ENCODE measurements at places on chromosomes 3 and 15. TPM values are rescaled to one million over a fixed set of nuclear protein-coding genes. Genes with fewer than 3 reads are reported as not detected.
A peak's percentile ranks its signal among the peaks of the same experiment; 100 is the strongest.

GRCh38 chr15:70420948-70421482 lies 323.3 kb upstream of the TLE3 start:
- no peaks in the 10 kb centered on the region for H3K27me3 ChIP-seq
- H3K4me3 ChIP-seq, result no peak overlapping the region
- no peak for DNase-seq
- H3K27ac ChIP-seq, result no peak overlapping the region
- H3K4me1 ChIP-seq, result no peaks in the 10 kb centered on the region
- H3K36me3 ChIP-seq, result no peaks in the 10 kb centered on the region

- DNase-seq, result no peak
- H3K27ac ChIP-seq, result no peak overlapping the region
- H3K4me3 ChIP-seq, result no peak overlapping the region
- H3K27me3 ChIP-seq, result no peaks in the 10 kb centered on the region
- no peaks in the 10 kb centered on the region for H3K36me3 ChIP-seq
- H3K4me1 ChIP-seq, result no peaks in the 10 kb centered on the region
These were observed 203.8 kb upstream of the ATP10A start for GRCh38 chr15:26066896-26067295.

Gene LRRN1
- 0.53 TPM for total RNA-seq

GRCh38 chr15:47577461-47577860 lies 139.8 kb upstream of the SEMA6D start:
- no peak overlapping the region for H3K27ac ChIP-seq
- no peaks in the 10 kb centered on the region for H3K4me1 ChIP-seq
- H3K27me3 ChIP-seq, result no peaks in the 10 kb centered on the region
- no peaks in the 10 kb centered on the region for H3K36me3 ChIP-seq
- no peak for DNase-seq

Gene VPS18
- 51.8 TPM for total RNA-seq

GRCh38 chr3:4693620-4694019 lies 200.5 kb downstream of the ITPR1 start:
- H3K27ac ChIP-seq, result no peak overlapping the region
- H3K27me3 ChIP-seq, result no peaks in the 10 kb centered on the region
- H3K36me3 ChIP-seq, result peaks cover 66% of the 10 kb centered on the region
- H3K4me3 ChIP-seq, result no peak overlapping the region
- DNase-seq, result no peak

Gene MINAR1
- total RNA-seq, result 0.21 TPM

GRCh38 chr3:116339441-116340028 lies 105.8 kb downstream of the LSAMP start:
- no peak overlapping the region for H3K27ac ChIP-seq
- H3K4me1 ChIP-seq, result no peaks in the 10 kb centered on the region
- no peaks in the 10 kb centered on the region for H3K27me3 ChIP-seq
- DNase-seq, result no peak
- H3K36me3 ChIP-seq, result no peaks in the 10 kb centered on the region

Gene SLC2A2
- not detected for total RNA-seq

- peaks cover 41% of the 10 kb centered on the region for H3K36me3 ChIP-seq
- H3K4me3 ChIP-seq, result no peak overlapping the region
- DNase-seq, result no peak
- H3K4me1 ChIP-seq, result no peaks in the 10 kb centered on the region
These were observed 49.3 kb downstream of the SLC6A20 start for GRCh38 chr3:45746777-45747622.

GRCh38 chr15:66524838-66525237 lies 19.7 kb downstream of the ZWILCH start:
- H3K4me3 ChIP-seq, result no peak overlapping the region
- H3K36me3 ChIP-seq, result peaks cover 16% of the 10 kb centered on the region
- H3K27ac ChIP-seq, result no peak overlapping the region
- DNase-seq, result no peak
- H3K4me1 ChIP-seq, result no peaks in the 10 kb centered on the region

Gene LRRK1
- total RNA-seq, result 105 TPM

GRCh38 chr15:87761736-87762509 lies 494.6 kb downstream of the NTRK3 start:
- H3K36me3 ChIP-seq, result no peaks in the 10 kb centered on the region
- H3K27ac ChIP-seq, result no peak overlapping the region
- no peak for DNase-seq
- H3K4me1 ChIP-seq, result peaks cover 3% of the 10 kb centered on the region
- H3K4me3 ChIP-seq, result no peak overlapping the region

Gene MLF1
- total RNA-seq, result 3.3 TPM

Gene PSMA4
- 94.7 TPM for total RNA-seq

DNA sequence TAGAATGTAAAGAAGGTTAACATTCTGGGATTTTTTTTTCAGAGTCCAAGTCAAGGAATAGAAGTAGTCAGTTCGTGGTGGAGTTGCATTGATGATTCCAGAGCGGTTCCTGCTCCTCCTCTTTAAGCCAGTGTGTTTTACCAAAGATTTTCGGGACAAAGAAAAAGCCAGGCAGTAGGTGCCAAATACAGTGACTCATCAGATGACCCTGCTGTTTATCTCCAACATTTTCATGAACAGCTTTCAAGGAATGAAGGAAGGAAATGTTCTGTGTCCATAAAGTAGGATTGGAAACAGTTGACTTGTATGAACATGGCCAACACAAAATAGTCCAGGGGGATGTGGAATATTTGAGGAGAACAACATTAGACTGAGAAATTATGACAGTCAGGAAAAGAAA lies 142.4 kb upstream of the TMC3 start:
- H3K4me3 ChIP-seq, result no peak overlapping the region
- DNase-seq, result no peak
- no peaks in the 10 kb centered on the region for H3K27me3 ChIP-seq
- no peak overlapping the region for H3K27ac ChIP-seq
- no peaks in the 10 kb centered on the region for H3K4me1 ChIP-seq
- no peaks in the 10 kb centered on the region for H3K36me3 ChIP-seq

DNA sequence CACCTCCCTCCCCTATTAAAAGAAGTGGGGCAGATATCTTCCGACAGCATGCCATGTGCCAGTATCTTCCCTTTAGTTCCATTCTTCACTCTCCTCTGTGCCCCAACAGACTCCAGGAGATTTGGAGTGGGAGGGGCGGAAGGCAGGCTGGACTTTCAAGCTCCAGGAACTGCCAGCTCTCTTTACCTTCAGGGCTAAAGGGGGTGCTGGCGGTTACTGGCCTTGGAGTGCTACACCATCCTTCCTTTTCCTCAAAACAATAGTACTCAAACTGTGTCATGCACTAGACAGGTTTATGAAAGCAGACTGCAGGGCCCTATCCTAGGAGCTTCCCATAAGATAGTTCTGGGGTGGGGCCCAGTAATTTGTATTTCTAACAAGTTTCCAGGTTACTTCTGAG lies 6.0 kb downstream of the LINS1 start:
- H3K4me1 ChIP-seq, result peaks cover 4% of the 10 kb centered on the region
- H3K36me3 ChIP-seq, result no peaks in the 10 kb centered on the region
- no peaks in the 10 kb centered on the region for H3K27me3 ChIP-seq
- no peak overlapping the region for H3K4me3 ChIP-seq
- H3K27ac ChIP-seq, result no peak overlapping the region
- DNase-seq, result no peak

DNA sequence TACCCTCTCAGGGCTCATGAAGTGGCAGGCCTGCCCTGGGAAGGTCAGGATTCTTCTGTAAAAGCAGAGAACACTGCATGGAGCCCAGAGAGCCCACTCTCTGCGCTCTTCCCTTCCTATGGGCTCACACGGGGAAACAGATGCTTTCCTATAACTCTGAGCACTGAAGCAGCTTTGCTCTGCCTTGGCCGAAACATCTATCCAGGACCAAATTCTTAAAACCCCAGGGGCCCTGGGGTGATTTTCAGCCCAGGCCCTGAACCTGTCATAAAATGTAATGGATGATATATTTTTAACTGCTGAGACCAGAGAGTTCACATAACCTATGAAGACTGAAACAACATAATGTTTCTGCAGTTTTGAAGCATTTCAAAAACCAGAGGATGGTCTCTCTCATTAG lies 249.9 kb upstream of the CTDSPL start:
- H3K27ac ChIP-seq, result peak overlapping the region; percentile 69
- no peak overlapping the region for H3K4me3 ChIP-seq
- no peak for DNase-seq
- H3K4me1 ChIP-seq, result peaks cover 3% of the 10 kb centered on the region
- no peaks in the 10 kb centered on the region for H3K27me3 ChIP-seq
- H3K36me3 ChIP-seq, result no peaks in the 10 kb centered on the region

Gene PCSK6
- 3.9 TPM for total RNA-seq

GRCh38 chr15:80991421-80991820 lies 1.8 kb upstream of the MESD start:
- peak overlapping the region; percentile 92 for H3K27ac ChIP-seq
- H3K4me3 ChIP-seq, result no peak overlapping the region
- no peaks in the 10 kb centered on the region for H3K4me1 ChIP-seq

DNA sequence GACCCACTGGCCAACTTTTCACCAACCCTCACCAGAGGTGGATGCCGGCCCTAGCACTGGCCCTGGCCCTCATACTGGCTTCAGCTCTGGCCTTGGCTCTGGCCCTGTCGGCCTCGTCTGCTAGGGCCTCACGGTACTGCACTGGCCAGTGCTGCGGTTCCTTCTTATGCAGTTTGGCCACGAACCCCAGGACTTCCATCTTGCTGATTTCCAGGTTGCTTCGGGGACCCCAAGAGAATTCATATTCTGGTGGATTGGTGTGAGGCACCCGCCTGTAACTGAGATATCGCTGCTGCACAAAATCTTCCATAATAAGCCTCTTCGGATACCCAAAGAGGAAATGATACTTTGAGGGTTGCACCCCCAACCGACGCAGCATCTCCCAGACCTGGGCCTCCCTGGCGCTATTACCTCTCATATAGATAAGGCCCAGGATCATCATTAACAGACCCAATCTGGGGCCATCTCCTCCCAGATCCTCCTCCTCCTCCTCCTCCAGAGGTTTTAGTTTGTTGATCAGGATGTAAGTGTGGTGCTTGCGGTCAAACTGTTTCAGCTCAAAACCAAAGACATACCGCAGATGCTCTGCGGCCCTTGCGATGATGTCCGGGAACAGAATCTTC lies 883 bp downstream of the MAGEF1 start:
- H3K36me3 ChIP-seq, result no peaks in the 10 kb centered on the region
- peaks cover 3% of the 10 kb centered on the region for H3K4me1 ChIP-seq
- H3K4me3 ChIP-seq, result peak overlapping the region; percentile 96
- DNase-seq, result peak; percentile 60

GRCh38 chr15:70044168-70044567 lies 53.5 kb downstream of the TLE3 start:
- H3K27ac ChIP-seq, result no peak overlapping the region
- H3K27me3 ChIP-seq, result no peaks in the 10 kb centered on the region
- H3K4me3 ChIP-seq, result no peak overlapping the region
- DNase-seq, result no peak

- H3K36me3 ChIP-seq, result no peaks in the 10 kb centered on the region
- H3K27me3 ChIP-seq, result no peaks in the 10 kb centered on the region
- no peaks in the 10 kb centered on the region for H3K4me1 ChIP-seq
- H3K4me3 ChIP-seq, result no peak overlapping the region
These were observed 221.9 kb upstream of the LYSMD4 start for GRCh38 chr15:99955181-99955525.

DNA sequence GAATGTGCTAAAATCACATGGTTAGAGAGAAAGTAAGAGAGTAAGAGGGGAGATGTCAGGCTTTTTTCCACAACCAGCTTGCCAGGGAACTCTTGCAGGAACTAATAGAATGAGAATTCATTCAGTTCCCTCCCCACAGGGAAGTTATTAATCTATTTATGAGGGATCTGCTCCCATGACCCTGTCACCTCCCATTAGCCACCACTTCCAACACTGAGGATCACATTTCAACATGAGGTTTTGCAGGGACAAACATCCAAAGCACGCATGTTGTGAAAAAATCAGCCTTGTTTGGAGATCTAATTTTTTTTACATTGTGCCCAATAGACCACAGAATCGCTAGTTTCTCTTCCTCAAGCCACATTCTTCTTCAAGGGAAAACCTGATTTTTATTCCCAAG lies 904.0 kb downstream of the TBL1XR1 start:
- H3K4me3 ChIP-seq, result no peak overlapping the region
- H3K36me3 ChIP-seq, result no peaks in the 10 kb centered on the region
- H3K27ac ChIP-seq, result peak overlapping the region; percentile 59
- DNase-seq, result no peak
- H3K27me3 ChIP-seq, result no peaks in the 10 kb centered on the region

GRCh38 chr3:139934613-139935015 lies 371 bp upstream of the CLSTN2 start:
- DNase-seq, result no peak
- peaks cover 2% of the 10 kb centered on the region for H3K4me1 ChIP-seq
- no peaks in the 10 kb centered on the region for H3K27me3 ChIP-seq
- no peaks in the 10 kb centered on the region for H3K36me3 ChIP-seq

GRCh38 chr3:182947888-182948287 lies 32.5 kb downstream of the DCUN1D1 start:
- H3K27ac ChIP-seq, result no peak overlapping the region
- DNase-seq, result no peak
- no peaks in the 10 kb centered on the region for H3K4me1 ChIP-seq
- H3K36me3 ChIP-seq, result peaks cover 10% of the 10 kb centered on the region
- H3K4me3 ChIP-seq, result no peak overlapping the region

GRCh38 chr3:194475978-194476377 lies 10.8 kb downstream of the ATP13A3 start:
- no peaks in the 10 kb centered on the region for H3K27me3 ChIP-seq
- no peak overlapping the region for H3K4me3 ChIP-seq
- no peak overlapping the region for H3K27ac ChIP-seq
- peaks cover 3% of the 10 kb centered on the region for H3K4me1 ChIP-seq
- no peaks in the 10 kb centered on the region for H3K36me3 ChIP-seq
- DNase-seq, result no peak

Gene MCTP2
- total RNA-seq, result 25.5 TPM

Gene UPK1B
- total RNA-seq, result not detected

DNA sequence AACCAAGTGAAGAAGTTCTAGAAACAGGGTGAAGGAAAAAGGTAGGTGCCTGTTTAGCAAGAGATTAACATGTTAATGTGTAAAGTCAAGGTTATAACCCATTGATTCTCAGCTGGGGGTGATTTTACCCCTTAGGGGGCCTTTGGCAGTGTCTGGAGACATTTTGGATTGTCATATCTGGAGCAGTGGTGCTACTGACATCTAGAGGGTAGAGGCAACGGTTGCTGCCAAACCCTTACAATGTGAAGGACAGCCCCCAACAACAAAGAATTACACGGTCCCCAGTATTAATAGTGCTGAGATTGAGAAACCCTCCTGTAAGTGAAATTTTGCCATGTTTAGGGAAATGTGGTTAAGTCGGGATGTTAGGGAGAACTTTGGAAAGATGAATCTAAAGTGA lies 74.7 kb downstream of the CRYBG3 start:
- no peak for DNase-seq
- H3K4me3 ChIP-seq, result no peak overlapping the region
- no peaks in the 10 kb centered on the region for H3K27me3 ChIP-seq
- no peak overlapping the region for H3K27ac ChIP-seq

DNA sequence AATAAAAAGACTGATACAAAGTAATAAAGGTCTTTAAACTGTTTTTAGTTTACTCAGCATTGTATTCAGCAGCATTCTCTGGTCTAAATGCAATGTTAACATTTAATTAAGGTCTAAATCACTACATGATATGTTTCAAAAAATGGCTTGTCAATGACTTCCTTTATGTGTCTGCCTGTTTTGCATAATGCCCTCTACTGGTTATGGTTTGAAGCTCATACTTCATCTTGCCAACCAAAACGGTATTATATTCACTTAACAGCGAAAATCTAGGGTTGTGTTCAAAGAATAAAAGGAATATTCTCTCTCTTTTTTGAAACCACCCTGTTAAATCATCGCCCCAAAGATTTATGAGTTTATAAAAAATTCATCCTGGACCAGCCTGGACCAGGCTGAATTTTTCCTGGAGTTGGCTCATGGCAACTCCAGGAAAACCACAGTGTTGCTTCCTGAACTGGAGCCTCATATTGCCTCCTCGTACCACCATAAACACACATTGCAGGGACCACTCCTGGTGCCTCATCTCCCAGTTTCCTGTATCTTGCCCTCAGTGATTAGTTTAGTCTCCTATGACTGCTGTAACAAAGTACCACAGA lies 6.7 kb upstream of the NCEH1 start:
- H3K4me1 ChIP-seq, result no peaks in the 10 kb centered on the region
- DNase-seq, result no peak
- H3K36me3 ChIP-seq, result no peaks in the 10 kb centered on the region

Gene EPHB3
- 1.2 TPM for total RNA-seq

Measured in ascending aorta (tissue), 2 donors.